ENCODE measurements at places on chromosomes 4 and X.

- DNase-seq, result no peak
These were observed 59.2 kb upstream of the CD99 start for GRCh38 chrX:2631743-2632532.

GRCh38 chr4:185846505-185847150, 34.6 kb upstream of the SORBS2 start:
- no peak for DNase-seq

DNA sequence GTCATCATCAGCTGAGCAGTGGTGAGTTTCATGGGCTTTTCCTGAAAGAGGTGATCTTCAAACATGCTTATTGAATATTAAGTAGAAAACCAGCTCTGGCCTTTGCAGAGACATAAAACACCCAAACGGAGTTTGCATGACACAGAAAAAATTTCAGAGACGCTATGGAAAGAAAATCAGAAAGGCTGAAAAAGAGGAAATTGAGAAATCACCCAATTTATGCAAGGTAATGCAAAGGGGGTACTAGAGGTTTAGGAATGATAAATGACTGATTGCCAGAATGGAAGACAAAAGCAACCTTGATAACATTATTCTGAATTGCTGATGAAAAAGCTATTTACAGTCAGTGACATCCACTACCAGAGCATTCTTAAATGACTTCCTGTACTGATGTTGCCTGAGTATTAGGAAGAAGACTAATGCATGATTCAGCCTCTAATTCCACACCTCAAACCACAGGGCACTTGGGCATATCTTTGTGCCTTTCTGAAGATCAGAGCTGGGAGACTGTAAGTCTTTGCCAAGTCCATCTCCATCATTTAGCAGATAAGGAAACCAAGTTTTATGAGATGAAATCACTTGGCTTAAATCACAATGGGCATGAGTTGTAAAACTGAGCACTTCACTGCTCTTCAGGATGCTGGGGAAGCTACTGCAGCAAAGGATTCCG, 565.7 kb downstream of the PPARGC1A start:
- no peak for DNase-seq

DNA sequence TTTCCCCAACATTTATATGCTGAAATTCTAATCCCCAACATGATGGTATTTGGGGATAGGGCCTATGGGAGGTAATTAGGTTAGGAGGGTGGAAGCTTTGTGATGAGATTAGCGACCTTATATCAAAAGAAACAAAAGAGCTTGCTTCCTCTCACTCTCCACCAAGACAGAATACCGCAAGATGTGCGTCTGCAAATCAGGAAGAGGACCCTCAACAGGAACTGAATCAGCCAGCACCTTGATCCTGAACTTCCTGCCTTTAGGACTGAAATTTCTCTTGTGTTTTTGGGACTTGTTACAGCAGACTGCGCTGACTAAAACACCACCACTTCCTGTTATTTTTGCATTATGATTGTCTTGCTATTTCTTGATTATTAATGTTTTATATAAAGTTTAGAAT, 1889.4 kb downstream of the C4orf33 start:
- DNase-seq, result no peak

DNA sequence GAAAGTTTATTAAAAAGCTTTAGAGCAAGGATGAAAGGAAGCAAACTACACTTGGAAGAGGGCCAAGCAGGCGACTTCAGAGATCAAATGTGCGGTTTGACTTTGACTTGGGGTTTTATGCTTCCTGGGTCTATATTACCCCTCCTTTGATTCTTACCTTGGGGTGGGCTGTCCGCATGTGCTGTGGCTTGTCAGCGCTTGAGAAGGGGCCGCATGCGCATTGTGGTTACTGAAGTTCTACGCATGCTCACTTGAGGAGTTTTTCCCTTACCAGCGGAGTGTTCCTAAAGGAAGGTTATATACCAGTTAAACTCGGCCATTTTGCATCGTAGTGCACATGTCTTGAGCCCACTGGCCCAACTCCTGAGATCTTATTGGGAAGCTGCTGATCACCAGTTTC, 9.9 kb downstream of the ZNF157 start:
- DNase-seq, result peak; percentile 58

- no peak for DNase-seq
These were observed 4.0 kb upstream of the CDKL2 start for GRCh38 chr4:75634281-75634680.

GRCh38 chrX:26373829-26374228, 157.9 kb downstream of the MAGEB5 start:
- no peak for DNase-seq

GRCh38 chrX:50913520-50913919, 3.0 kb downstream of the BMP15 start:
- no peak for DNase-seq

GRCh38 chr4:123996718-123997510, 600.3 kb downstream of the SPRY1 start:
- no peak for DNase-seq

GRCh38 chr4:44623676-44624075, 27.7 kb downstream of the YIPF7 start:
- DNase-seq, result no peak

GRCh38 chr4:183030823-183031222, 68.2 kb upstream of the WWC2 start:
- no peak for DNase-seq

DNA sequence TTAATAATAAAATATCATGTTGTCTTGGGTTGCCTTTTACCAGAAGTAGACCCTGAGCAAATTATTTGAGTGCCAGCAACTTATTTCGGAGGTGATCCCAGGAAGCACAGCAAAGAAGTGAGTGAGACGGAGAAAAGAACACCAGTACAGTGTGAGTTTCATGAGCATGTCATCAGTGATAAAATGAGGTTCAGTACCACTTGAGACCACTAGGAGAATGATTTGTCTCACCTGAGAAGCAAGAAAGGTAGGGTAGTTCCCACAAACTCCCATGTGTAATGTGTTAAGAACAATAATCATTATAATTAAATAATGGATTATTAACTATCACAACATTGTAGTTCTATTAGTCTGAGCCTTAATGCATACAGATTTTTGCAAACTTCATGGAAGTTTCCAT, 112.8 kb upstream of the DMD start:
- DNase-seq, result no peak

DNA sequence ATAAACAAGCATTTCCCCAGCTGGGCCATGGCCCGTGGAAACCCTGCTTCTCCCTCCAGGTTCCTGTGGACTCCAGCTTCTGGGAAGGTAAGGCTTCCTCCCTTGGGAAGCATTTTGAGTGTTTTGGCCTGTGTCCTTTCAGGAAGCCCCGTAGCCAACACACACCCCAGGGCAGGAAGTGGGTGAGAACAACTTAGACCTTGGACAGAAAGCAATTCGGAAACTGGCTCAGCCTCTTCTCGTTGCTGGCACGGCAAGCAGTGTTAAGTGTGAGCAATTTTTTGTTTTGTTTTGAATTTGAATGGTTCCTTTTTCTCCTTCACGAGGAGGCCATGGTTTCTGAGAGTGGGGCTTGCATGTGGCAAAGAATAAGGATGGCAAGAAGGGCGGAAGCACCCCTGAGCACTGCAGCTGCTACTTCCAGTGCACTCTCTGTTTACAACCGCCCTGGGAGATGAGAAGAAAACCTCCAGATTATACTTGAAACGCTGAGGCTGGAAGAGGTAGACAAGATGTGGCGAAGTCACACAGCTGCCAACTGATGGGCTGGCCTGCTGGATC, 14.1 kb upstream of the CYTL1 start:
- DNase-seq, result no peak

DNA sequence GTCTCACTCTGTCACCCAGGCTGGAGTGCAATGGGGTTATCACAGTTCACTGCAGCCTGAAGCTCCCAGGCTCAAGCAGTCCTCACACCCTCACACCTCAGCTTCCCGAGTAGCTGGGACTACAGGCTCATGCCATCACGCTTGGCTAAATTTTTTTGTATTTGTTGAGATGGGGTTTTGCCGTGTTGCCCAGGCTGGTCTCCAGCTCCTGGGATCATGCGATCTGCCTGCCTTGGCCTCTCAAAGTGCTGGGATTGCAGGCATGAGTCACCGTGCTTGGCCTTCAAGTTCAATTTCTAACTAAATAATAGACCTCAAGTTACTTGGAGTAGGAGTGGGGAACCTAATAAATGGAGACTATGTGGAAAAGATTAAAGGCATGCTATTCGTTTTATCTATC, 48.9 kb downstream of the MND1 start:
- DNase-seq, result no peak

DNA sequence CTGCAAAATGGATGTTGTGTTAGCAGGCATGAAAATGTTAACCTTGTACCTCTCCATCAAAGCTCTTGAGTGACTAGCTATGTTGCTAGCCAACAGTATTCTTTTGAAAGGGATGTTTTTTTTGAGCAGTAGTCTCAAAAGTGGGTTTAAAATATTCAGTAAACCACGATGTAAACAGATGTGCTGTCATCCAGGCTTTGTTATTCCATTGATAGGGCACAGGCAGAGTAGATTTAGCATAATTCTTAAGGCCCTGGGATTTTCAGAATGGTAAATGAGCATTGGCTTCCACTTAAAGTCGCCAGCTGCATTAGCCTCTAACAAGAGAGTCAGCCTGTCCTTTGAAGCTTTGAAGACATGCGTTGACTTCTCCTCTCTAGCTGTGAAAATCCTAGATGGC, 18.4 kb downstream of the FGF2 start:
- no peak for DNase-seq

DNA sequence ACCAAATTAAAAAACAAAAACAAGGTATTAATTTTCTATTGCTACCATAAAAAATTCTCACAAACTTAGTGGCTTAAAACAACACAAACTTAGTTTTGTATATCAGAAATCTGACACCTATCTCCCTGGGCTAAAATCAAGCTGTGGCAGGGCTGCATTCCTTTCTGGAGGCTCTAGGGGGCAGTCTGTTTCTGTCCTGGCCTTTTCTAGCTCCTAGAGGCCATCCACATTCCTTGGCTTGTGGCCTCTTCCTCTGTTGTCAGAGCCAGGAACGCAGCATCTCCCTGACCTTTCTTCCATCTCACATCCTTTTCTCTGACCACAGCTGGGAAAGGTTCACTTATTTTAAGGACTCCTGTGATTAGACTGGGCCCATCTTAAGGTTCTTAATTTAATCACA, 38.9 kb upstream of the TLR2 start:
- DNase-seq, result peak; percentile 23

DNA sequence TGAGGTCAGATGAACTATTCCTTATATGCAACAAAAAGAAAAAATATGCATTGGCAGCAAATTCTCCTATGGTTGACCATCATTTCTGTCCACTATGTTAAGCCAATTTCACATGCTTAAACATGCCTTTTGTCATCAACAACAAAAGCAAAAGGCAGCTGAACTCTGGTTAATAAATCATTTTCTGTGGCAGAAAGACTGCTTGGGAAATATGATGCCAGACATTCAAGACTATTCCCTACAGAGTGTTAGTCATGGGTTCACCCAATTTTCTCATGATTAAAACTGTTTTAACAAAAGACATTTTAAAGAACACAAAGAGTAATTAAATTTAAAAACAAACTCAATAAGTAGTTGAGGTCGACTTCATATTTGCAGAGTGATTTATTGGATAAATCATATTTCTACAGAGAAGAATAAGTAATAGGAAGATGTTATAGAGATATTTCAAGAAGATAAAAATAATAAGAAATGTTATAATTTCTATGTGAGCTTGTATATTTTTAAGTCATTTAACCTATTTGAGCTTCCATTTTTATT, 890.6 kb downstream of the STPG2 start:
- no peak for DNase-seq

GRCh38 chr4:101218346-101218745, 129.0 kb downstream of the PPP3CA start:
- no peak for DNase-seq

- DNase-seq, result no peak
These were observed 595.7 kb upstream of the EPHA5 start for GRCh38 chr4:66266035-66266434.

DNA sequence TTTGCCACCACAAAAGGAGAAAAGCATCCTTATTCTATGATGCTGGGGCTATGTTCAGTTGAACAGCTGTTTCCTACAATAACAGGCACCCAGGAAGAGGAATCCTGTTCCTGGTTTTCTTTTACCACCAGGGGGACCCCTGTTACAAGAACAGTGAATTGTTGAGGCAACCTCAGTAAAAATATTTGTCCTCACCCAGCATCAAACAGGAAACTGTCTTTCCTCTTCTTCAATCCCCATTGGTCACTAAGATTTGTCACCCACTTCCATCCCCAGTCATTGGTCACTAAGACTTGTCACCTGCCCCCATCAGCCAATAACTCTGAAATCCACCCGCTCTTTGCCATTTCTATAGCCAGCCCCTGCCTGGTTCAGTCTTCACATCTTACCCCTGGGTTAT, 143.5 kb upstream of the GALNT7 start:
- DNase-seq, result no peak

- no peak for DNase-seq
These were observed 36.9 kb upstream of the SH3KBP1 start for GRCh38 chrX:19924285-19924684.

GRCh38 chrX:253451-254297, 27.5 kb upstream of the PLCXD1 start:
- no peak for DNase-seq

DNA sequence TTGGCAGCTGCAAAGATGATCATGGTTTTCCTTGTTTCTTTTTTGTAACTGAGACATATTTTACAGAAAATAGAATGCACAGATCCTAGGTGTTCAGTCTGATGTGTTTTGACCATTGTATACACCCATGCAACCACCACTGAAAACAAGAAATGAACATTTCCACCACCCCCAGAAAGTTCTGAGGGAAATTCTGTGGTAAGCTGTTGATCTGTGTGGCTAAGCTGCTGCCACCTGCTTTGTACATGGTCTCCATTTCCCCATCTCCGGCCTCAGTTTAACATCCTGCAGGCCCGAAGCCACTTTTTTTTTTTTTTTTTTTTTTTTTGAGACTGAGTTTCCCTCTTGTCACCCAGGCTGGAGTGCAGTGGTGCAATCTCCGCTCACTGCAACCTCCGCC, 65.3 kb downstream of the NYX start:
- DNase-seq, result peak; percentile 4

- DNase-seq, result no peak
These were observed 50.3 kb downstream of the CASP3 start for GRCh38 chr4:184598753-184599491.

GRCh38 chrX:17682259-17682658, 55.0 kb upstream of the SCML1 start:
- no peak for DNase-seq

- no peak for DNase-seq
These were observed 72.3 kb downstream of the PAK3 start for GRCh38 chrX:111168314-111168713.

- no peak for DNase-seq
These were observed 132.8 kb upstream of the MAP9 start for GRCh38 chr4:155509555-155509954.

GRCh38 chr4:40264995-40265909, 68.4 kb downstream of the RHOH start:
- no peak for DNase-seq

GRCh38 chr4:147747787-147748454, 16.0 kb downstream of the ARHGAP10 start:
- DNase-seq, result no peak

DNA sequence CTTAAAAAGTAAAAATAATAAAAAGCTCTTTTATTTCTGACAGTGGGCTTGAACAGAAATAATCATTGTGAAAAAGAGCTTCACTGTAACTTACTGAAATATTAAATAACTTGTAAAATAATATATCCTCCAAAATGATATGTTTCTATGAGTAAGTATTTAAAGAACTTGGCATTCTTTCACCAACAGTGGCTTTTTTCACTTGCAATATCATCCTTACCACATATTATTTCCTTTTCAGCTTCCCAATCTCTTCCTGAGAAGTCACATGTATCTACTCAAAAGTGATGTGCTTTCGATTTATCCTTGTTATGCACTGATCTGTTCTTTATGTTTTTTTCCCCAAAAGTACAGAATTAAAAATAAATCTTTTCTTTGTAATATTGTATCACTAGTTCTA, 2.2 kb upstream of the PCDH18 start:
- DNase-seq, result no peak

- DNase-seq, result no peak
These were observed 24.7 kb downstream of the SEC24D start for GRCh38 chr4:118810991-118811764.
